ENCODE measurements at places on chromosomes 11 and 22.

DNA sequence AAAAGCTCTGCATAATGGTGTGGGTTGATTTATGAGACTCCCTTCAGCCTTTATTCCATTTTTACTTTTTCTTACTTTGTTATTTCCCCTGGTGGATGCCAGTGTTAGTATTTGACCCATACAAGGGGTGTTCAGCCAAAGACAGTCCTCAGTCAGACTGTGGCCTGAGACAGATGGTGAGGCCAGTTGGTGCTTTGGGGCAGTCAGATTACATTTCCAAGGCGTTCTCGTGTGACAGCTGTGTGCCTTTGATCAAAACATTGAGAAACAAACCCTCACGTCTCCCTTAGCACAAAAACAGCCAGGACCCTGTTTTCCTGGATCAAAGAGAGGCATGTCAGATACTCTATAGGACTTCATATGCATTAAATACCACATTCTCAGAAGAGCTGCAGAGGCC lies 31.3 kb upstream of the SLN start:
- DNase-seq = no peak

- no peak for DNase-seq
These were observed 24.2 kb downstream of the ALX4 start for GRCh38 chr11:44285756-44286155.

DNA sequence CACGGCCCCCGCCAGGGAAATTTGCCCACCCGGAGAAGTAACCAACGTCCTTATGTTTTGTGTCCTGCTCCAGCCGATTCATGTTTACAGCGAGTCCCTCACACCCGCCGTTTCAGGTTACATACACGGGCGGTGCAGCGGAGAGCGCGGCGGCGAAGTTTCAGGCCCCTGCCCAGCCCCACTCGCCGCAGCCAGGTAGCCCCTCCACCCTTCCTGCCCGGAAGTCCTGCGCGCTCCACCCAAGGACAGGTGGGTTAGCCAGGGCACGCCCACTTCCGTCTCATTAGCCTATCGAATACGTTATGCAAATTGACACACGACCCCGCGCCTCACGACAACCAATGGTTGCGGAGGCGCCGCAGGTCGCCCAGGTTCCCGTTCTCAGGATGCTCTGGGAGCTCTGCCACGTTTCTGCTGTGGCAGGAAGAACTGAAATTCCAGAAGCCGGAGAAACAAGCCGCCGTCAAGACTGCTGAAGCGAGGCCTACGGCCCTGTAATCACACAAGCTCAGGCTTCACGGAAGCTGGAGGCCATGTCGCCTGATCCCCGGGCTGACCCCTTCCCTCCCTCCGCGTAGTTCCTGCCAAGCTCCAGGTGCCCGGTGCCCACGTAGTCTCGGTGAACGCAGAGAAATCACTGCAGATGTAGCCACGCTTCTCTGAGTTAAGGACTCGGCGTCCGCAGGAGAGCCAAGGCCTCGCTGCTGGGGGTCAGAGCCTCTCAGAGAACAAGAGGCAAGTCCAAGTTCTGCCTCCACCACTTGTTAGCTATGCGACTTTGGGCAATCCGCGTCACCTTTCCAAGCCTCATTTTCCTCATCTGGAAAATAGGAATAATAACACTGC lies 22.4 kb upstream of the MYH9 start:
- DNase-seq = peak; percentile 67

DNA sequence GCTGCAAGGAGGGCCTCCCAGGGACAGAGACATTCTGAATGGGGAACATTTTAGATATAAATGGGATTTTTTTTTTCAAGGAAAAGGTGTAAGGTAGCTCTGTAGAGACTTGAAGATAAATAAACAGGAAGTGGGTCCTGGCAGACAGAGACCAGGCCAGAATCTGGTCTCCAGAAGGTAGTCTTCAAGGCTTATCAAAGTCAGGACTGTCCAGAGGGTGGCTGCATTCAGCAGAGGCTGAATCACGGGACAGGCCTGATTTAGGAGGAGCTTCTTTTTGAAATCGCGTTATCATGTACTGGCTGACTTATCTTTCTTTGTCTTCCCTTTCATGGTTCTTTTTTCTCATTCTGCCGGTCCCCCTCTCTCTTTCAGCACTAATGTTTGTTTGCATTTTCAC lies 542.9 kb downstream of the NTM start:
- DNase-seq = no peak

DNA sequence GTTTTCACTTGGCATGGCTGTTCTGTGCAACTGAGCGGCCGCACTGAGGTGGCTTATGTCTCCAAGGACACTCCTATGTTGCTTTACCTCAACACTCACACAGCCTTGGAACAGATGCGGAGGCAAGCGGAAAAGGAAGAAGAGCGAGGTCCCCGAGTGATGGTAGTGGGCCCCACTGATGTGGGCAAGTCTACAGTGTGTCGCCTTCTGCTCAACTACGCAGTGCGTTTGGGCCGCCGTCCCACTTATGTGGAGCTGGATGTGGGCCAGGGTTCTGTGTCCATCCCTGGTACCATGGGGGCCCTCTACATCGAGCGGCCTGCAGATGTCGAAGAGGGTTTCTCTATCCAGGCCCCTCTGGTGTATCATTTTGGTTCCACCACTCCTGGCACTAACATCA lies 2.1 kb downstream of the CLP1 start:
- DNase-seq = no peak

DNA sequence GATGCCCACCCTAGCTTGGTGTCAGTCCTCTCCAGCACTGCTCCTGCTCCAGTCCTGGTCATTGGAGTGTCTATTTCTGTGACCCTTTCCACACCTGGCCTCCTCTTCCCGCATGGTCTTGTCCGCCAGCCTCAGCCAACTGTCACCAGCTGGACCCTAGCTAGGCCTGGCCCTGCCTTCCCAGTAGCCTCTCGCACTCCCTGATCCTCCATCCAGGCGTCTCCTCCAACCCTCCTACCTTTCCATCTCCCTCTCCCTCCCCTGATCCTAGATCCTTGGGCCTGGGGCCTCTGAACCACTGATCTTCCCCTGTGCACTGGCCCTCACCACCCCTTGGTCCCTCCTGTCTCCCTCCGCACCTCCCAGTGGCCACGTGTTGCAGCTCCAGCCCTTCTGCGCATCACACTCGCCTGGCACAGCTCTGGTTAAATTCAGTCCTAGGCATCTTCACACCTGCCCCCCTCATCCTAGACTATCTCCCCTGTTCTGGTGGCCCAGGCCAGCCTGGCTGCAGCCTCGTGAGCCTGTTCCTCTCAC lies 9.9 kb downstream of the SYNGR1 start:
- no peak for DNase-seq

DNA sequence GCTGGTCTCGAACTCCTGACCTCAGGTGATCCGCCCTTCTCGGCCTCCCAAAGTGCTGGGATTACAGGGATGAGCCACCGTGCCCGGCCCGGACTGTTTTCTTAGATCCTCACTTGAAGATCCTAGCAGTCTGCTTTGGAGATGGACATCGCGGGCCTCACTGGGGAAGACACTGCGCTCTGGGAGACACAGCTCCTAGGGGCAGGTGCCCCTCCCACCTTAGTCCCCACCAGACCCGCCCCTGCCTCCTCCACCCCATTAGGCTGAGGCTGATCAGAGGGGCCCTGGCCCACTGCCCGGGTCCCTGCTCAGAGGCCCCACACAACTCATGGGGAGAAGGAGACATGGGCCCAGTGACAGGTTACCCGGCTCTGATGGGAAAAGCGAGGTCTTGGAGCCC lies 11.3 kb upstream of the LTO1 start:
- no peak for DNase-seq

DNA sequence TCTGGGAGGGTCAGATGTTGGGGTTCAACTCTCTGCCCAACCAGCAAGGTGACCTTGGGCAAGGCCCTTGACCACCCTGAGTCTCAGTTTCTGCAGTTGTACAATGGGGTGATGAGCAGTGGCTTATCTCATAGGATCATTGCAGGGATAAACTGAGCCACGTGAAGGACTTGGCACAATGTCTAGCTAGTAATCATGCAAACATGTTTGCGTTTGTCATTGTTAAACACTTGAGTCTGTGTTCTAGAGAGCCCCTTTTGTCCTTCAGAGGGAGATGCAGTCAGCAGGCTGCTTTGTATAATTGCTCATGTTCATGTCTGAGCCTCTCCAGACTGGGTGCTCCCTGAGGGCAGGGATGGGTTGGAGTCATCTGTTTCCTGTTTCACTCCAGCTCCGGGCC lies 15.8 kb downstream of the CD82 start:
- DNase-seq = no peak

GRCh38 chr11:73333640-73334383 lies 25.7 kb downstream of the ARHGEF17 start:
- DNase-seq = no peak

DNA sequence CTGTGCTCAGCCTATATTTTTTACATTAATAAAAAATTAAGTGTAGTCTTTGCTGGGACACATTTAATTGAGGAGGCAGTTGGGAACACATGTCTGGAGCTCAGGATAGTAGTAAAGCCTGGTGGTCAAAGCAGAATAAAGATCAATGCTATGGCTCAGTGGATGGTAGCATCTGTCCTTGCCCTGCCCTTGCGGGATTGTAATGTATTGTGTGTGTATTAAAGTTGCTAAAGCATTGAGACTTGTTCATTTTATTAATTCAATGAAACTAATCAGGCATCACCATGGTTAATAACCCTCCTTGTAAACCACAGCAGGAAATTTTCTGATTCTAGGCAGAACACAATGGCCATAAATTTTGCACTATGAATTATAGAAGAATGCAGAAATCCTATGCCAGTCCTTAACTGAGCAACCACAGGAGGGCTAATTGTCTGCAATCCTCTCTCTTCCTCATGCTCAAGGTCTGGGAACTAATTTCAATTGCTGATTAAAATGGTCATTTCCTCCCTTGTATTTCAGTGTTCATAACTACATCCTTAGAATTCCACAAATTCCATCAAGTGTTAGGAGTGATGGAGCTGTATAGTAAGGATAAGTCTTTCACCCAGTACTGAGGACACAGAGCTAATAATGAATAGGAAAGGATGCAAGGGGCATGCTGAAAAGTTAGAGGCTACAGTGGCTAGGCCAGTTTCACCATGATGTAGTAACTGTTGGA lies 403.2 kb upstream of the DDI1 start:
- no peak for DNase-seq

DNA sequence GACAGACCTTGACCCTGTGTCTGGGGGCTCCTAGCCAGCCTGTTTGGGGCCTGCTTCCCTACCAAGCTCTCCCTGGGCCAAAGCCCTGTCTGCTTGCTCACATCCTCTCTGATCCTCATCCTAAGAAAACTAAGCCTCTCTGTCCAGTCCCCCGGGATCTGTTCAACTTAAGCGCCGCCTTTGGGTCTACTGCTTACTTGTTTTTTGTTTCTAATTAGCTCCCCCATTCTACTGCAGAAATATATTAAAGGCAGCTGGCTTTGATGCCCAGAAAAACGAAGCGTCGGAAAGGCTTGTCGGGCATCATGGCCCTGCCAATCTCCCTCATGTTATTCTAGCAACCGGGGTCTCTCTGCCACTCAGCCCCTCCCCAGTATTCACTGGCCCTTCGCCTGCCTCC lies 3.4 kb downstream of the DSCAML1 start:
- no peak for DNase-seq

All from stimulated activated naive CD4-positive, alpha-beta T cell (primary cell).